H1 (cell line): ENCODE measurements at places on chromosomes 3 and 15.

- H3K4me1 ChIP-seq: no peaks in the 10 kb centered on the region
- H3K36me3 ChIP-seq: no peaks in the 10 kb centered on the region
- no peak overlapping the region for H3K27ac ChIP-seq
- H3K4me3 ChIP-seq: no peak overlapping the region
- H3K27me3 ChIP-seq: no peaks in the 10 kb centered on the region
Measured at GRCh38 chr3:40043444-40043755, 234.0 kb downstream of the MYRIP start.

DNA sequence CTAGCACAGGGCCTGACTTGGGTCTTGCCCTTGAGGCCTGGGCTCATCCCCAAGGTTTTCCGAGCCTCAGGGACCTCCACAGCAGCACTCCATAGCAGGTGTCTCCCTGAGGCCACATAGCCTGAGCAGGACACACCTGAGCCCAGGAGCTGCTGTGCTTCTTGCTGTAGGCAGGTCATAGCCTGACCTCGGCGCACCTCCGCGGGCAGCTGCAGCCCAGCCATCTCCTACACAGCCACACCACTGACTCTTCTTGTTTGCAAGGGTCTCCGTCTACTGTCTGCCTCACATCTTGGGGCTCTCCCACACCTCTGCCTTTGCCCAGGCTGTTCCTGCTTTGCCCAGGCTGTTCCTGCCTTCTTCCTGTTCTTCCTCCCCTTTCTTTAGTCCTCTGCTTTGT lies 224.8 kb downstream of the SLCO3A1 start:
- peaks cover 2% of the 10 kb centered on the region; the same call in 1 of the 2 replicates for H3K4me1 ChIP-seq
- DNase-seq: no peak
- no peaks in the 10 kb centered on the region for H3K27me3 ChIP-seq
- no peak overlapping the region for H3K27ac ChIP-seq
- no peaks in the 10 kb centered on the region for H3K36me3 ChIP-seq
- H3K4me3 ChIP-seq: no peak overlapping the region

DNA sequence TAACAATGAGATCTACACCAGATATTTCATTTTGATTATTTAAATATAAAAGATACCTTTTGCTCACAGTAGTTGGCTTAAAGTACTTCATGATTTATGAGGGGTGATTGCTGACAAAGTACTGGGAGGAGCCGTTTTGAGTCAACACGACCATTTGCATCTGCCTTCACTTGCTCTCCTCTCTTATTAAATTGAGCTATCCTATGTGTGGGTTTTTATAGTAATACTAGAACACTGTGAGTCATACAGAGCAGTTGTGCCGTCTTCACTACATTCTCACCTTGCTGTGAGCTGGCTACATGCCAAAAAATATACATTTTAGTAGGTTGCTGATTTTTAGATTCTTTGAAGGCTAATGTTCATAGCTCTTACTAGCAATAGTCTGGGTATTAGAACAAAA lies 161.2 kb downstream of the ALCAM start:
- no peaks in the 10 kb centered on the region for H3K27me3 ChIP-seq
- H3K4me3 ChIP-seq: no peak overlapping the region
- peaks cover 10% of the 10 kb centered on the region for H3K36me3 ChIP-seq
- no peak overlapping the region for H3K27ac ChIP-seq
- DNase-seq: no peak

DNA sequence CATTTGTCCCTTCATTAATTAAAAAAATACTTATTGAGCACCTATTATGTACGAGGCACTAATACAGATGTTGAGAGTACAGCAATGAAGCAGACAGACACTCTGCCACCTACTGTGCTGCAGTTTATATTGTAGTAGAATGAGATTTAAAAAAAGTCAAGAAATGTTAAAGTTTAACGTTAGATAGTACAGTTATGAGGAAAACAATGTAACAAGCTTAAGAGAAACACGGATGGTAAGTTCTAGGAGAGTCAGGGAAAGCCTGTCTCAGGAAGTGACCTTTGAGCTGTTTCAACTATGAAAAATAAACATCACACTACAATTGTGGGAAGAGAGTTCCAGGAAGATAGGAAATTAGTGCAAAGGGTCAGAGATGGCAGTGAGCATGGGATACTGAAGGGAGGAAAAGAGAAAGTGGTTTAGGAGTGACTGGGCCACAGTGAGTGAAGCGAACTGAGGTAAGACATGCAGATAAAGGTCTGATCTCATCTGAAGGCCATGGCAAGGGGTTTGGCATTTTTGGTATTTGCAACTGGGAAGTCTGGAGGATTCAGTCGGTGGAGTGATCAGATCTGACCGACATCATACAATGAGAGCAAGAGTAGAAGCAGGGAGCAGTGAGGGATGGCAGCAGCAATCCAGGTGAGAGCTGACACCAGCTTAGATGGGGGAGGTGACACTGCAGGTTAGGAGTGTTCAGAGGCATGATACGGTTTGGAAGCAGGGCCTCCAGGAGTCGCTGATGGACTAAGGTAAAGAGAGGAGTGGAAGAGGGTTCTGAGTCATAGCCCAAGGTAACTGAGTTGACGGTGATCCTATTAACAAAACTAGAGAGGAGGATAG lies 28.5 kb downstream of the PLSCR4 start:
- no peaks in the 10 kb centered on the region for H3K36me3 ChIP-seq
- no peak overlapping the region for H3K4me3 ChIP-seq
- H3K27me3 ChIP-seq: no peaks in the 10 kb centered on the region

GRCh38 chr3:53190659-53191058 lies 29.6 kb downstream of the PRKCD start:
- H3K4me3 ChIP-seq: no peak overlapping the region
- peaks cover 13% of the 10 kb centered on the region for H3K4me1 ChIP-seq
- H3K36me3 ChIP-seq: peaks cover 3% of the 10 kb centered on the region; the same call in 1 of the 2 replicates
- no peak for DNase-seq
- H3K27ac ChIP-seq: no peak overlapping the region

DNA sequence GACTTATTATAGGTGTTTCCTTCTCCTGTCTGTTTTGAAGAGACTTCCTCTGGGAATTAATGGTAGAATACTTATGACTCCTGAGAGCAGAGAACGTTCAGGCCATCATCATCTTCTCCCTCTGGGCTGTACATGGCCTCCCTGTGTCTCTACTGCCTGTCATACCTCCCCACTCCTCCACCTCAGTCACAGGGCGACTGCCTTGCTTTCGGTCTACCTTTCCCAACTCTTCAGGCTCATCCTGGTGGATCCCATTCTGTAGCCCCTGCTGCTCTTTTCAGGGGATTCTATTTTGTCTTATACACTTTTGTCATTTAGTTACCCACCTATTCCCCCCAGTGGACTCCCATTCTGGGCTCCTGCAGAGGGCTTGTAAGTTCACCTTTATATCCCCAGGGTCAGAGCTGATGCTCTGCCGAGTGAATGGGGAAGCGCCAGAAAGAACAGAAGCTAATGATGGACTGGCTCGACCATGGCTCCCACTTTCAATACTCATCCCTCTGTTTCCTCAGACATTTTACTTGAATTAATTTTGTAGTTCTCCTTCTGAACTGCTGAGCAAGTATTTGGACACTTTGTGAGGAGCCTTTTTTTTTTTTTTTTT lies 28.6 kb downstream of the FNDC3B start:
- H3K36me3 ChIP-seq: no peaks in the 10 kb centered on the region
- H3K27me3 ChIP-seq: no peaks in the 10 kb centered on the region
- DNase-seq: no peak
- peaks cover 10% of the 10 kb centered on the region; the same call in 1 of the 2 replicates for H3K4me1 ChIP-seq

DNA sequence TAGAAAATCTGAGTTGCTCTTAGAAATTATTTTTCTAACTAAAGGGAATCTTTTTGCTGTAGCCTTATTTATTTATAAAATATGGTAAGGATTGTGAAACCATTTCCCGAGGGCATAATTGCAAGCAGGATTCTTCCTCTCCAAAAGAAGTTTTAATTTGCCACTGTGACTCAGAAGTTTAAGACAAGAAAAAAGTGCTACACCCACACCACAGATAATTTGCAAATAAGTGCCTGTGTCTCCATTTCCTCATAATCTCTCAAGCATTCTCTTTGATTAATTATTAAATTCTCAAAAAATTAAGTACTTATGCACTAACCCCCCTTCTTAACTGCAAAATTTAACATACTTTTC lies 43.6 kb downstream of the RASA2 start:
- peaks cover 3% of the 10 kb centered on the region; the same call in 1 of the 2 replicates for H3K36me3 ChIP-seq
- H3K4me1 ChIP-seq: no peaks in the 10 kb centered on the region
- H3K4me3 ChIP-seq: no peak overlapping the region
- no peak for DNase-seq

DNA sequence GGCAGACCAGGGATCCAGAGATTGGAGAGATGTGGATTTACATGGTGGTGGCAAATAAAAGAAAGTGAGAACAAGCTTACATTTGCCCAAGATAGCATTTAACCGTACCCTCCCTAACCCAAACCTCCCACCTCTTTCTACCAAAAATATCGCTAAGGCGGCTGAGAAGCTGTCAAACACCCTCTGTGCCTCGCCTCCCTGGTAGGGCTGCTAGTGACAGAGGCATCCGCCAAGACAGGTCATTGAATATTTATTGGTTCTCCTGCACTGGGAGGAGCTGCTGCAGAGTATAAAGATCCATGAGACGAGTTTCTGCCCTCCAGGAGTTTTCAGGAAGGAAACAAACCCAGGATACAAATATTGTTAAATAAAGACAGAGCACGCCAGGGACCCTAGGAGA lies 107.3 kb upstream of the TMC3 start:
- DNase-seq: no peak
- no peak overlapping the region for H3K4me3 ChIP-seq
- no peaks in the 10 kb centered on the region for H3K36me3 ChIP-seq
- no peaks in the 10 kb centered on the region for H3K4me1 ChIP-seq
- no peaks in the 10 kb centered on the region for H3K27me3 ChIP-seq

GRCh38 chr3:183381673-183382072 lies 46.7 kb downstream of the MCF2L2 start:
- DNase-seq: no peak
- H3K4me3 ChIP-seq: no peak overlapping the region

DNA sequence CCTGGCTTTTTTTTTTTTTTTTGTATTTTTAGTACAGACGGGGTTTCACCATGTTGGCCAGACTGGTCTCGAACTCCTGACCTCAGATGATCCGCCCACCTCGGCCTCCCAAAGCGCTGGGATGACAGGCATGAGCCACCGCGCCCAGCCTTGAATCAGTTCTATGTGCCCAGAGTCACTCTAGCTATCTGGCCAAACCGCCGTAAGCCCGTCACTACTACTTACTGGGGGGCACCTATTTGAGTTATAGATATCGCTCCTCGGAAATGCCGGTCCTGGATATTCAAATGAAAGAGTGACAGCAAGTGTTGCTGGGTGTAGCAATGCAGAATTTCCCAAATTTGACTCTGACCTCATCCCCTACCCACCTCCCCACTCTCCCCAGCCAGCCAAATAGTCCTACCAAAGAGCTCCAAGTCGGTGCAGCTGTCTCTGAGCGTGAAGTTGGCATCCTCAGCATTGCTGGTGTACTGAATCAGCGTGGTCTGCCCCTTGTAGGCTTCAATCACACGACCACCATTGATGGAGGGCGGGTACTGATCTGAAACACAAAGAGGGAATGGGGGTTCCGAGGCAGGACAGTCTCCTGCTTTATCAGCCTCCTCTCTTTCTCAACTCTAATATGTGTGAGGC lies 38.1 kb downstream of the MUC20 start:
- no peaks in the 10 kb centered on the region for H3K27me3 ChIP-seq
- no peak overlapping the region for H3K4me3 ChIP-seq
- H3K27ac ChIP-seq: no peak overlapping the region

- H3K27ac ChIP-seq: peak overlapping the region; percentile 64; the same call in 1 of the 2 replicates
- peak overlapping the region; percentile 92 for H3K4me3 ChIP-seq
Measured at GRCh38 chr15:63043335-63044076, 959 bp downstream of the TPM1 start.

DNA sequence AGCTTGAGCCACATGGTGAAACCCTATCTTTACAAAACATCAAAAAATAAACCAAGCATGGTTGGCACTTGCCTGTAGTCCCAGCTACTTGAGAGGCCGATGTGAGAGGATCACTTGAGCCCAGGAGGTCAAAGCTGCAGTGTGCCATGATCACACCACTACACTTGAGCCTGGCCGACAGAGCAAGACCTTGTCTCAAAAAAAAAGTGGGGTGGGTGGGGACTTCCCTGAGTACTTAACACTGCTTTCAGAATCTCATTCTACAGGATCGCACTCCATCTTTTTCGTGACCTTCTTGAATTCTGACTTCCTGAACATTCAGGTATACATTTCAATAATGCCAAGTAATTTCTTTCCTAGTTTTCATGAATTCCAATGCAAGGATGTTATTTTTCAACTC lies 91.3 kb downstream of the PDE8A start:
- H3K27me3 ChIP-seq: no peaks in the 10 kb centered on the region
- H3K36me3 ChIP-seq: no peaks in the 10 kb centered on the region
- H3K4me1 ChIP-seq: no peaks in the 10 kb centered on the region
- no peak overlapping the region for H3K4me3 ChIP-seq

DNA sequence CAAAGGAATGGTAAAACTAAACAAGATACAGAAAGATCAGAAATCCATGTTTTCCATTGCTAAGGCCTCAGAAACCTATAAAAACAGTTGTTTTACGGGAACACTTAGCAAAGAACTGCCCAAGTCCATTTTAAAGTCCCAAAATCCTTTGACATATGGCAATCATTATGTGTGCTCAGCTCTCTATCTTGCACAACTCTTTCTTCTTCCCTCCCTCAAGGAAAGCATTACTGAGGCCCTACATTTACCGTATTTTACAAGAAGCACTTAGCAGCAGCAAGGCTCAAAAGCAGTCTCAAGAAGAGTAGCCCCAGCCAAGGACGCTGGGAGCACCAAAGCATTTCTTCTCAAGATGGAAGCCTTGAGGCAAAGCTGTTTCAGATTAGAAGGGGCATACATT lies 169.6 kb upstream of the LRTM1 start:
- no peaks in the 10 kb centered on the region for H3K36me3 ChIP-seq
- H3K4me3 ChIP-seq: no peak overlapping the region
- no peak overlapping the region for H3K27ac ChIP-seq

GRCh38 chr3:127598841-127599570 lies 795 bp downstream of the MCM2 start:
- H3K36me3 ChIP-seq: peaks cover 25% of the 10 kb centered on the region
- peaks cover 9% of the 10 kb centered on the region for H3K4me1 ChIP-seq
- H3K27ac ChIP-seq: peak overlapping the region; percentile 97
- no peak for DNase-seq
- peak overlapping the region; percentile 74 for H3K4me3 ChIP-seq
- no peaks in the 10 kb centered on the region for H3K27me3 ChIP-seq

GRCh38 chr15:89321521-89322410 lies 12.9 kb downstream of the POLG start:
- H3K36me3 ChIP-seq: peaks cover 58% of the 10 kb centered on the region
- H3K4me3 ChIP-seq: no peak overlapping the region
- H3K4me1 ChIP-seq: no peaks in the 10 kb centered on the region
- no peak overlapping the region for H3K27ac ChIP-seq
- no peak for DNase-seq

DNA sequence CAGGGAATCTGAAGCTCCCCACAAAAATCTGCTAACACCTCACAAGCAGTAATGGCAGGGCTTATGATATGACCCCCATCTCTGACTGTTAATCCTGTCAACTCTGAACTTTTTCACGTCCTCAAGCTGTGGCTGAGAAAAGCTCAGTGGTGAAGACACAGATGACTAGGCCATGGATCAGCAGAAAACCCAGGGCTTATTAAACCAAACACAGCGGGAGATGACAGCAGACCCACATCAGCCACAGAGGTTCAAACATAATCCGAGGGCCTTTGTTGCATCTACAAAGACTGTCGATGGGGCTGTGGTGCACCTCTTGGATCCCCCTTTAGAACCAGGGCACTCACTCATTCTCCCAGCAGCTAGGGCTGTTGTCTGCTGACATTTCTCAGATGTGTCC lies 50.4 kb downstream of the GLB1 start:
- no peak overlapping the region for H3K4me3 ChIP-seq
- H3K36me3 ChIP-seq: no peaks in the 10 kb centered on the region
- DNase-seq: no peak
- H3K4me1 ChIP-seq: no peaks in the 10 kb centered on the region
- H3K27me3 ChIP-seq: no peaks in the 10 kb centered on the region

GRCh38 chr15:90530250-90531051 lies 728 bp downstream of the CRTC3 start:
- DNase-seq: no peak
- H3K27me3 ChIP-seq: peaks cover 35% of the 10 kb centered on the region
- peak overlapping the region; percentile 73 for H3K4me3 ChIP-seq
- no peak overlapping the region for H3K27ac ChIP-seq
